ENCODE measurements at places on chromosomes 5 and 9.

DNA sequence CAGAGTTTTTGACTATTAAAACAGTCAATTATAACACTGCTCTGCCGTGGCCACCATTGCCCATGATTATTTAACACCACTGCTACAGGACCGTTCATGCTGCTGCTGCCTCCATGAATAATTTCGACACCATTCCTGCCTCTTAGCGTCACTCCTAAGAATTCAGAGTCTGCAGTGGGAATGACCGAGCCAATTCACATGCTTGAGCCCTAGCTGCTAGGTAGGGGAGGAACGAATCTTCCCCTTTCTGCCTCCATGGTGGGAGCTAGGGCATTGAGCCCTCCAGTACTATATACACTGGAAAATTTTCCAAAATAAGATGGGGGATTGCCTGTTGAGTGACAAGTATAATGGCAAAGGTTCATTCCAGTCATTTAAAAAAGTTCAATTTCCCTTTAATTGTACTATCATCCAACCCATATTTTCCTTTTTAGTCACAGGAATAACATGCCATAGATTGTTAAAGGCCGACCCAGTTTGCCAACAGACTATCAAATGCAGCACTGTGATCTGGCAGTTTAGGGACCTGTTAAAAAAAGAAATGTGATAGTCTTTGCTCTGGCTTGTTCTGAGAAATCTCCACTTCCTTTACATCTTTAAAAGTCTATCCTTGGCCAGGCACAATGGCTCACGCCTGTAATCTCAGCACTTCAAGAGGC, 13.5 kb upstream of the B4GALT1 start:
- no peak for DNase-seq

DNA sequence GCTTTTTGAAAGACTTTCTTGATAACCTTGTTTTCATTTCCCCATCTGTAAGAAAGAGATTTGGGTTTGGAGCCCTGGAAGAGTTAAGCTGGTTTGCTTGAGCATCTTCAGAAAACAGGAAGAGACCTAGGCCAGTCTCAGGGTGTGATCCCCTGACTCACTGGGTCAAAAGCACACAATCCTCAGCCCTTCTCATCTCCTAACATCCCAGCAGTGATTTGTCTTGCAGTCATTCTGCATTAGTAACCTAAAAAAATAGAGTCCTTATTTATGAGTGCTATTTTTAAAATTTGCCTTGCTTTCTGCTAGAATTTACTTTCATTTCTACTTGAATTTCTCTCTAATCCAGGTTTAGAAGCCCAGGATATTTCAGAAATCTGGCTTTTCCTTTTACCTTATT, 16.4 kb upstream of the ARSB start:
- no peak for DNase-seq

DNA sequence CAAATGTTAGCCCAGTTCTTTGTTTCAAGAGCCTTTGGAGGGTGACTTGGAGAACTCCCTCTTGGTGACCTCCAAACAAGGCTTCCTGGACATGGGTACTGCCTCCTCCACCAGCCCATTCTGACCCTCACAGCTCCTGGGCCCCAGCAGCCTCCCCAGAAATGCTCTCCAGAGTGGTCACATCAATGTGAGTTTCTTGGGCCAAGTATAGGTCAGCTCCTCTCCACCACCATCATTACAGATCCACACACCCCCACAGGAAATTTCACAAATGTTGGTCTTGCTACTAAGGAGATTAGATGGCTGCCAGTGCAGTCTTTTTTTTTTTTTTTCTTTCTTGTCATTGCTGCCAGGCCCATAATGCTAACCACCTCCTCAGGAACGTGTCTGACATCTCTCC, 410.7 kb downstream of the DTWD2 start:
- no peak for DNase-seq

DNA sequence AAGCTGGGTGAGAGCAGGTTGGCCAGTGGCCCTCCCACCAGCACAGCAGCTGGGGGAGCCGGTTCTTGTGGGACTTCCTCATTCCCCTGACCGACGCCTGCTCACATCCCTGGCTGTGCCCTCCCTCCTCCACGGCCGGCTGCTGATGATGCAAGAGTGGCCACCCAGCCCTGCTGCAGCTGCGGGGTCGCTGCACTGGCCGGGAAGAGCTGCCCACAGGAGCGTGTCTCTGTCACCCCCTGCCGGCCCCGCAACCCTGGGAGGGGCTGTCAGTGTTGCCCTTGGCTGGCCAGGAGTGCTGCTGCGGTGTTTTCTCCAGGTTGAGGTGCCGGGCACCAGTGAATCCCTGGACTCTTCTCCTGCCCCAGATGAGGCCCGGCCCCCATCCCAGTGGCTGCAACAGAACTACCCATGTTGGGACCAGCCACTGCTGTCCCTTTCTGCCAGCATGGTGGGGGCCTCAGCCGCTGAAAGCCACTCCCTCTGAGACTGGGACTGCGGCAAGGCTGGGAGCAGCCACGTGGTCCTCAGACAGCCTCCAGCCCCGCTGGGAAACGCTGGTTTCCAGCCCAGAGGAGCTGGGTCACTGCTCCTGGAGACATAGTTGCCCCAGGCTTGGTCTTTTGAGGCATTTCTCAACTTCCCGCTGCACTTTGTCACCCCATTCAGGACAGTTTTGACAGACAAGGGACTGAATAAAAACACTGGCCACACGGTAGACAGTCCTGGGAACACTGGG, 739 bp downstream of the CARD9 start:
- DNase-seq: no peak

DNA sequence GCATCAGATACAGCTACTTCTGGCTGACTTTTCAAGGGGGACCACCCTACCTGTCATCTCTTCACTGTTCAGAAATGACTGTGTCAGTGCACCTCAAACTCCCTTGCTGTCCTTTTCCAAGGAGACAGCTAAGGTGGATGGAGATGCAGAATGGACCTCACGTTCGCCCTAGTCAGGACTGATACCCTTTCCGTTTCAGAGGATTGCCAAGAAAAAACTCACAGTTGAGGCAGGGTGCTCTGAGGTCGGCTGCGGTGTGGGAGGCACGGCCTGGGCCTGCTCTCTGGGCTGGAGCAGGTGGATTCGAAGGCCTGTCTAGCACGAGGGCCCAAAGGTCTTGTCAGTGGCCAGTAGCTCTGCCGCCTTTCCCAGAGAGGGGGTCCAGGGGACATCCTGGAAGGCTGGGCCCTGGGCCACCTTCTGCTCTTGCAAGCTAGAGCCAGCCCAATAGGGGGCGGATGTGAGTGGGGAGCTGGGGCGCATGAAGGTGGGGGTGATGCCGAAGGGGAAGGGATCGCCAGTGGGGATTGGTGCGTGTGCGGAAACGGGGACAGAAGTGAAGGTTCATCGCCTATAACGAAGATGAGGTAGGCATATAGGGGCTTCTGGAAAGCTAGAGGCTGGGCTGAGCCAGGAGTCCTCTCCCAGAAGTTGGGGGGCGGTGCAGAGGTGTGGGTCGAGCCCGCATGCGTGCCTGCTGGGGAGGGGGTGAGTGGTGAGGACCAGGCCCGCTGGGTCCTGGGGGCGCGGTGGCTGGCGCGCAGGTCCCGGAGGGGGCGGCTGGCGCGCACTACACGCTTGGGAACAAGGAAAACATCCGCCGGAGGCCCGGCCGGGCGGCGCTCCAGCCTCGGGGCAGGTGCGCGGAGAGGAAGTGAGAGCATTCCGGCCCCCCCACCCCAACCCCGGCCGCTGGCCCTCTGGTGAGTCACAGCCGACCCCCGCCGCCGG, 2.5 kb upstream of the MSMP start:
- DNase-seq: peak; percentile 55

DNA sequence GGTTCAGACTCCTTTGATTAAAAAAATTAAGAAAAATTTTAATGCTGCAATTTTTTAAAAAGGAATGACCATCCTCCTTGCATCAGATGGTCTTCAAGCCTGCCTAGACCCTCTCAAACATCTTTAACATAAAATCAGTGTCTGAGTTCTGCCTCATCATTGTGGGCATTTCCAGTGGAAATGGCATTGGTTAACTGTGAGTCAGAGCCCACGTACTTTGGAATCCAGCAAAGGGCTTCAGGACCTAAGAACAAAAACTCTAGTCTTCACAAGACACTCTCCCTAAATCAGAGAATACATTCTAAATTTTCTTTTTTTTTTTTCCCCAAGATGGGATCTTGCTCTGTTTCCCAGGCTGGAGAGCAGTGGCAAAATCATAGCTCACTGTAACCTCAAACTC, 9.4 kb upstream of the C5orf15 start:
- no peak for DNase-seq

DNA sequence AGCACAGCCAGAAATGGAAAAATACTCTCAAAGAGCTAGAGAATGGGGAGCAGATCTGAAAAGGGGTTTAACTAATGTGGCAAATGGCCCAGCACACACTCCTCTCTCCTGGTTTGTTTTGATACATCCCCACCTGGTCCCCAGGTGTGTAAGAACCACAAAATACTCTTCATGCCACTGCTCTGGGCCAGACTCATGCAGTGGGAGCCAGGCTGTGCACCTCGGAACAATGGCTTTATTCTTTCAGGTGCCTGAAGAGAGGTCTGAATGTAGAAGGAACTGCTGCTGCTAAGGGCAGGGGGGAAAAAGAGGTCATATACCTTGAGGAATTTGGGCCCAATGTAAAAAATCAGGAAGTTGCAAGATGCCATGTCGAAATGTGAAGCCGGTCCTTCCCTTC, 123.9 kb upstream of the ADAMTSL1 start:
- DNase-seq: no peak

GRCh38 chr9:84772511-84772910, 103.0 kb downstream of the NTRK2 start:
- no peak for DNase-seq

All from stimulated activated CD4-positive, alpha-beta T cell treated with anti-CD3 and anti-CD28 coated beads, Interleukin-1b, Interleukin-23, amount 100 ng/mL, for 1 hour (primary cell).